ENCODE measurements at places on chromosomes 13 and 19.

DNA sequence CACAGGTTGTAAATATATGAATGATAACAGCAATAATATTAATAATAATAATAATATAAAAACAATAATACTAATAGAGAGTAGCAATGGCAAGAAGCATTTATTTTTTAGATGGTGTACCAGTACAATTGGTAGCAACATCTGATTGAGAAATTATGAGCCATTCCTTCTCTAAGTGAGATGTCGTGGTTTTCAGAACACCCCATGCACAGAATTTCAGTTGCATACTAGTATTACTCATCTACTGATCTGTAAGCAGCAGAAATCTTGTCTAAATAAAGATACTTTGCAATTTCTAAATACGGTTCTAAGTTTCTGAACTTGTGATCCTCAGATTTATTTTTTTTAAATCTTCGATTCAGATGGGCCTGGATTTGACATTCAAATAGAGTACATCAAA is 788.0 kb upstream of the ATXN8OS start:
- DNase-seq, result no peak

GRCh38 chr13:19978831-19979437 is 20.4 kb downstream of the ZMYM2 start:
- DNase-seq, result no peak

- no peak for DNase-seq
Measured at GRCh38 chr13:23777575-23777870, 111.7 kb downstream of the MIPEP start.

- DNase-seq, result no peak
Measured at GRCh38 chr13:113022391-113022744, 53.4 kb downstream of the MCF2L start.

DNA sequence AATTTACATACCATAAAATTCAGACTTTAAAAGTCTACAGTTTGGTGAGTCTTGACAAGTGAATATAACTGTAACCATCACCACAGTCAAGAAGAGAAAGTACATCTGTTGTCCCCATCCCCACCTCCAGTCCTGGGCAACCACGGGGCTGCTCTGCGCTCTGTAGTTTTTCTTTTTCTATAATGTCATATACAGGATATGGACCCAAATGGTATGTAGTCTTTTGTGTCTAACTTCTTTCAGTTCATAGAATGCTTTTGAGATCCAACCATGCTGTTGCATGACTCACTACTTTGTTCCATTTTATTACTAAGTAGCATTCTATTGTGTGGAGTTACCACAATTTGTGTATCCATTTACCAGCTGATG is 103.9 kb downstream of the DOCK9 start:
- no peak for DNase-seq

DNA sequence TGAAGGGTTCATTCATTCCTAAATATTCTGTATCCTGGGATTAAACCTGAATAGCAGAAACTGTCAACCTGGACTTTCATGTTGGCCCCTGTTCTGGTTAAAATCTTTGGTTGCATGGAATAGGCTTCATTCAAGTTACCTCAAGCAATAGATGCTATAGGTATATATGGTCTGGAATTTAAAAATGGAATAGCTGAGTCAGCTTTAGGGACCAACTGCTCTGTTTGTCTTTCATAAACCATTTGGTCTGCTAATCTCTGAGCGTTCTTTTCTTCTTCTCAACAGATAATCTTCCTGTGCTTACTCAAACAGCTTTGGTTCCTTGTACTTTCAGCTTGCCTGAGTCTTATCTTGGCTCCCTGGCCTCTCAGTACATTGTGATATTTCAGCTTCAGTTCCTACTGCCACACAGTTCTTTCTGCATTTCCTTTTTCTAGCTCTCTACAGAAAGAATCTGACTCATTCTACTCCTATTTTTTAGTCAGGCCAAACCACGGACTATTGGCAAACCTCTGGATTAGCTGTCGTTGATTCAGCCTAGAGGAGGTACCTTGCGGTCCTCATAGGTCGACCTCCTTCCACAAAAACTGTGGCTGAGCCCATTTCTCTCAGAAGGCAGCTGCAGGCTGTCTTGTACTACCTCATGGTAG is 35.9 kb upstream of the MAB21L1 start:
- peak; percentile 81 for DNase-seq

GRCh38 chr19:49833599-49833998 is 15.5 kb downstream of the MED25 start:
- no peak for DNase-seq

- DNase-seq, result no peak
Measured at GRCh38 chr19:43468354-43469159, 3.1 kb upstream of the LYPD3 start.

DNA sequence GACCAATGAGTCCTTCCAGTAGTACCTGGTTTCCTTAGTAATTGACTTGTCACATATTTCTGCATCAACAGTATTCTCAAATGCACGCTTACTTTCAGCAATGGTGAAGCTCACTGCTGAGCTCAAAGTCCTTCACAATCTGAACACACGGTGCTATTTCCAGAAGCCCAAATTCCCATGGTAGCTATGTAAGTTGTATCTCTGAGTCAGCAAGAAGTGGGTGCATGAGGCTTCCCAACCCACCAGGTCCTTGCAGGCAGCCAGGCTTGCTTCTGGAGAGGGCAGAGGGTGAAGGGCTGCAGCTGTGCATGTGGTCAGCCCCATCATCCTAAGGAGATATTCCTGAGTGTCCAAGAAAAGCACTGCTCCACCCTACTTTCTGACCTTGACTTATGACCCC is 25.7 kb downstream of the COL4A2 start:
- DNase-seq, result no peak

DNA sequence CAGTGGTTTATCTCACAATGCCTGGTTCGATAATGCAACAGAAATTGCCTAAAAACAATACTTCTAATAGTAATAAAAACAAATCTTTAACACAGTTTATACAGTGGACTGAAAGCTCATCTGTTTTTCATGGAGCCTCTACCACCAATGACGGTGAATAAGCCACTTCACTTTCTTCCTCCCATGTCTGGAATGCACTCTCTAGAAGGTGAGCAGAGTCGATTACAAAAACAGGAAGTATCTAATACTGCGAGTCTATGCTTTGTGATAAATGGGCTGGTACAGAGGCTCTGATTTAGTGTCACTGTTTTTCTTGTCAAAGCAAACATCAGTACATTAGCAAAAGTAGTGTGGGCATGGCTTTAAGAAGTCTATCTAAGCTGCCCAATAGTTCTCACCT is 1348.6 kb upstream of the SLC10A2 start:
- no peak for DNase-seq

- DNase-seq, result no peak
Measured at GRCh38 chr13:75402787-75403186, 79.2 kb downstream of the TBC1D4 start.

DNA sequence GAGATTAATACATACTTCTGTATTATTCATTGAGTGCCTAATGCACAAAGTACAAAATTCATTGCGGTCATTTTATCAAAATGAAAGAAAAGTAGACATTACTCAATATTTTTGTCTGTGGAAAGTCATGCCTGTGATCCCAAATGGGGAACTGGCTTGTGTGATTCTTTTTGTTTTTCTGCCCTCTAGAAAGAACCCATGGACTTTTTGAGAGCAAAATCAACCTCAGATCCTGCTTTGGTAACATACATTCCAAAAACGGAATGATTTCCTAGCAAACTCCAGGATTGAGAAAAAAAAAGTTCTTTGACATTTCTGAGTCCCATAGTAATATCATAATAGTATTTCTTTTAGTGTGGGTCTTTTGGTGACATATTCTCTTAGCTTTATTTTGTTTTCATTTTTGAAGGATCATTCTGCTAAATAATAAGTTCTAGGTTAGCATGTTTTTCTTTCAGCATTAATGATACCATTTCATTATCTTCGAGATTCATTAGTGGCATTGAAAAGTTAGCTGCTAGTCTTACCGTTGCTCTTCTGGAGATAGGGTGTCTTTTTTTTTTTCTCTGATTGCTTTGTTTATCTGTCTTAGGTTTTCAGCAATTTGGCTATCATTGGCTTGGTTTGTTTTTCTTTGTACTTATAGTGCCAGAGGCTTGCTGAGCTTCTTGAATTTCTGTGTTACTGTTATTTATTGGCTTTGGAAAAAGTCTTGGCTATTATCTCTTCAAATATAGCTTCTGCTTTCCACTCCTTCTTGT is 102.4 kb upstream of the CSNK1A1L start:
- no peak for DNase-seq

GRCh38 chr13:19345158-19345557 is 163.5 kb upstream of the TUBA3C start:
- no peak for DNase-seq

DNA sequence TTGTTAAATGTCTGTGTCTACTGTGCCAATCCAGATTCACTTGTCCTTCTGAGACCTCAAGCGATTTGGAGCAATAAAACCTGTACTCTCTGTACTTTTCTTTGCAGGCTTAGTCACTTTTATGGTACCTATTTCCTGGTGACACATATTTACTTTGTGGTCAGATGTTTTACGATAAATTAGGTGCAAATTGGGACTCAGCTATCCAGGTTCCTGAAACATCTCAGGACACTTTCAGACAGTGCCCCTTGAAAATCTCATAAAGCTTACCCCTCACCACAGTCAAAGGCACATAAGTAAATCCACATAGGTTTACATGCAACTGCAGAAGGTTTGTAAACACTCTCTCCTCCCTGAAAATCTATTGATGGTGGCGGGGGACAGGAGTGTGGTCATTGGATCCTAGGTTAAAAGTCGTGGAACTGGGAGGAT is 438.8 kb downstream of the EFNB2 start:
- DNase-seq, result no peak

DNA sequence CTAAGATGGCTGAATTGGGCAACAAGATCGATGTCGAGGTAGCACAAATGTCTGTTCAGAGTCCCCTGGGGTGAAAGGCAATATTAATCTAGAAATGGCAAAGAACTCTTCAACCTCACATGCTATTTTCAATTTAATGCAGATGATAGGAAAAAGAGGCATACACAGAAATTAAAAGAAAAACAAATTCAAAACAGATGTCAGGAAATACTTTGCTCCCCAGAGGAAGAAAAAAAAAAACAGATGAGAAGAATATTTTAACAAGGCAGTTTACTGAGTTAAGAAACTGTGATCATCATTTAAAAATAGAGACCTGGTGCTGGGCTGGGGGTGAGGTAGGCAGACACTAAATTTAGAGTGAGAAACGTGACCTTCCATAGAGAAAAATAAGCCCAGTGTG is 421.9 kb upstream of the ARGLU1 start:
- DNase-seq, result no peak

GRCh38 chr13:76852986-76853385 is 33.2 kb downstream of the KCTD12 start:
- no peak for DNase-seq

GRCh38 chr13:98822225-98822606 is 69.7 kb upstream of the SLC15A1 start:
- DNase-seq, result no peak

DNA sequence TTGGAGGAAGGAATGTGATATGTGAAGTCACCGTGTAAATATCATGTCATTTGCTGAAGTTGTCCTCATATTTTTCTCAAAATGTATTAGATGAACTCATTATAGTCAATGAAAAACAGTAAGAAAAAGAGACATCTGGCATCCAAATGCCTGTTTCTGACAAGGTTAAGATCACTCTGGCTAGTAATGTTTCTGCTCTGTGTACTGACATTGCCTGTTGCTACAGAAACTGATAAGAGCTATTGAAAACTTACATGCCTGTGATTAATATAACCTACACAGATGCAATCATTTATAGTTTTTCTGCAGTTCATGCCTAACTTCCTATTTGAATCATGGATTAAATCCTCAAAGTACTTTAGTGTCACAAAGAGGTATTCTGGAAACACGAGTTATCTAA is 249.8 kb downstream of the NBEA start:
- no peak for DNase-seq

DNA sequence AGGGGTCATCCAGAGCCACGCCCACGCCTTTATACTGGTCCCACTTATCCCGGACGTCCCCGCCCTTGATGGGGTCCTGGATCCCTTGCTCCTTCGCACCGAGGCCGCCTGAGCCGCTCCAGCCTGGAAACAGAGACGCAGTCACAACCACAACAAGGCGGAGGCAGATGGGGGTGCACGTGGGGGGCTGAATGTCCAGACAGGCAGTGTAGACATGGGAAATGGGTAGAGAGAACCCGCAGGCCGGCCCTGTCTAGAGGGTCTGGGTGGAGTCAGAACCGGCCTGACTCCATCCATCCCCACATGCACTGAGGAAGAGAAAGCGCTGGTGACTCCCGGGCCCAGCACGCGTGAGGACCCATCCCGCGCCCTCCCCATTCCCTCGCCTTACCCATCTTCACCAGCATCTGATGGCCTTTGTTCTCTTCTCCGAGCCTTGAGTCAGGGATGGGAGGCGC is 23.0 kb downstream of the CHERP start:
- no peak for DNase-seq

- DNase-seq, result peak; percentile 81
Measured at GRCh38 chr19:1217366-1217765, 11.8 kb downstream of the STK11 start.

DNA sequence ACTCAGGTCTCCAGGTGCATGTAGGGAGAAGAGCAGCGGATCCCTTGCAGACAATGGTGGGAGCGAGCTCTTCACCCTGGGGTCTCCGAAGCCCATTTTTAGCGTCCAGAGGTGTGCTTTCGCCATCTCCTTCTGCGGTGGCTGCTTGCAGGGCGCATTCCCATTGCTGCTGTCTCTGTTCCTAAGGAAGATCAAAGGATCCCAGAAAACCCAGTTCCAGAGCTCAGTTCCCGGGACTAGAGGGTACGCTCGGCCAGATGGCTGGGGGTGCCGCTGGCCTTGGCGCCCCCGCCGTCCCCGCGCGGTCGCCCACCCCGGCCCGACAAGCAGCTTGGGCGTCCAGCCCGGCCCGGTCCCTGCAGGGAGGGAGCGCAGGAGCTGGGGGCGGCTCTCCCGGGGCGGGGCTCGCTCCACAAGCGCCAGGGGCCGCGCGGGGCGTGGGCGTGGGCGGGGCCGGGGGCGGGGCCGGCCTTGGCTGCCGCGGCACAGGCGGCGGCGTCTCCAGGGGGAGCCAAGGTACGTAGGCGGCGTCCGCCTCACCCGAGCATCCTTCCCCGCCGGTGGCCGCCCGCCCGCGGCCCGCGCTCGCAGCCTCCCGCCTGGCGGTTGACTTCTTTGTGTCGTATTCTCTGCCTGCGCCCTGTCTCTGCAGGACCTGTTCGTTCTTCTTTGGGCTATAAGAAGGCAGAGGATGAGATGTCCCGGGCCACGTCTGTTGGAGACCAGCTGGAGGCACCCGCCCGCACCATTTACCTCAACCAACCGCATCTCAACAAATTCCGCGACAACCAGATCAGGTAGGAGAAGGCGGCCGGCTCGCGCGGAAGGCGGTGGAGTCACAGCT is 96.8 kb downstream of the ATP8A2 start:
- DNase-seq, result peak; percentile 52

DNA sequence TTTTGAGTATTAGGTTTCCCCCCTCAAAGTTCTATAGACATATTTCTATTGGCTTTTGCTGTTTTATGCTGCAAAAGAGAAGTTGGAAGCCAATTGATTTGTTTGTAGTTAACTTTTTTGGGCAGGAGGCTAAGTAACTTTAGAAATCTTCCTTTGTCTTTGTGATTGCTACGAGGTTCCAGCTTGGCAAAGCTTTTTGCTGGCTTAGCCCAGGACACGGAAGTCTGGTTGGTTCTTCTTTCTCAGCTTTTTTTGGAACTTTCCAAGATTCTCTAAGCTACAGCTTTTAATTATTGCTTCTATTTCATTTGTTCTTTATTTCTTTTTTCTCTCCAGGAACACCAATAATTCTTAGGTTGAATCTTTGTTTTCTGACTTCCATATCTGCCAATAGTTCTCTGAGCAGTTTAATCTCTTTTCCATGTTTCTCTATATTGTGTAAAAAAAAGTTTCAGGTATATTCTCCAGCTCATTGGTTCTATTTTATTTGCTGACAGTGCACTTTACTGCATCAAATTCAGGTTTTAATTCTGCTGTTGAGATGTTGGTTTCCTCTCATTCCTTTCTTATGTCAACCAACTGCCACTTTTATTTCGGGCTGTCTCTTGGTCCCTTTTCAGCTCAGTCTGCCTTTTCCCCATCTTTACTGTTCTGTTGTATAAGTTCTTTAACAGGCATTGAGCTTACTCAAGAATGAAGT is 27.8 kb downstream of the MBNL2 start:
- no peak for DNase-seq

Measured in hematopoietic multipotent progenitor cell treated with erythropoietin and hydrocortisone succinate and interleukin-3 and kit ligand, for 6 days (in vitro differentiated cells).